ENCODE measurements at places on chromosomes 2 and 18. TPM values are rescaled to one million over a fixed set of nuclear protein-coding genes. Genes with fewer than 3 reads are reported as not detected.

IFT172 gene
- 50.7 TPM for polyA plus RNA-seq

IL1R1 gene
- 82.9 TPM for polyA plus RNA-seq

DNA sequence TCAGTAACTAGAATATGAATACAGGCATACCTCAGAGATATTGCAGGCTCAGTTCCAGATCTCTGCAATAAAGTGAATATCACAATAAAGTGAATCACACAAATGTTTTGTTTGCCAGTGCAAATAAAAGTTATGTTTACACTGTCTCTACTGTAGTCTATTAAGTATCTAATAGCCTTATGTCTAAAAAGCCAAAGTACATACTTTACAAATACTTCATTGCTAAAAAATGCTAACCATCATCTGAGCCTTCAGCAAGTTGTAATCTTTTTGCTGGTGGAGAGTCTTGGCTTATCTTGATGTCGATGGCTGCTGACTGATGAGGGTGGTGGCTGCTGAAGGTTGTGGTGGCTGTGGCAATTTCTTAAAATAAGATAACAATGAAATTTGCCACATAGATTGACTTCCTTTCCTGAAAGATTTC lies 159.4 kb downstream of the MYO1B start:
- DNase-seq: no peak

MAP4K3 gene
- 77.6 TPM for polyA plus RNA-seq

Measured in right lung (tissue), 10 donors.